ENCODE measurements at places on chromosomes 7 and 10. TPM values are rescaled to one million over a fixed set of nuclear protein-coding genes. Genes with fewer than 3 reads are reported as not detected.

GRCh38 chr10:31399171-31399570, 80.2 kb downstream of the ZEB1 start:
- DNase-seq = no peak

- no peak for DNase-seq
Measured at GRCh38 chr7:70574970-70575799, 556.8 kb upstream of the GALNT17 start.

DNA sequence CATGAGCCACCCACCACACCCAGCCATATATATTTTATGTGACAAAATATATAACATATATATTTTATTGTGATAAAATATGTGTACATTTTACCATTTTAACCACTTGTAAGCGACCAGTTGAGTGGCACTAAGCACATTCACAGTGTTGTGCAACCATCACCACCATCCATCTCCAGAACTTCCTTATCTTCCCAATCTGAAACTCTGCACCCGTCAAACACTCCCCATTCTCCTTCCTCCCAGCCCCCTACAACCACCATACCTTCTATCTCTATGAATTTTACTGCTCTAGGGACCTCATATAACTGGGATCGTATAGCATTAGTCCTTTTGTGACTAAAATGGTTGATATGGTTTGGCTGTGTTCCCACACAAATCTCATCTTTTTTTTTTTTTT, 20.8 kb upstream of the CYTH3 start:
- DNase-seq = no peak

- no peak for DNase-seq
Measured at GRCh38 chr10:57867241-57867640, 400.5 kb downstream of the IPMK start.

The MBL2 gene
- not detected for total RNA-seq

The SHTN1 gene
- 27.6 TPM for total RNA-seq

All from NCI-H460 (cell line).